ENCODE measurements at places on chromosomes 4 and X.

DNA sequence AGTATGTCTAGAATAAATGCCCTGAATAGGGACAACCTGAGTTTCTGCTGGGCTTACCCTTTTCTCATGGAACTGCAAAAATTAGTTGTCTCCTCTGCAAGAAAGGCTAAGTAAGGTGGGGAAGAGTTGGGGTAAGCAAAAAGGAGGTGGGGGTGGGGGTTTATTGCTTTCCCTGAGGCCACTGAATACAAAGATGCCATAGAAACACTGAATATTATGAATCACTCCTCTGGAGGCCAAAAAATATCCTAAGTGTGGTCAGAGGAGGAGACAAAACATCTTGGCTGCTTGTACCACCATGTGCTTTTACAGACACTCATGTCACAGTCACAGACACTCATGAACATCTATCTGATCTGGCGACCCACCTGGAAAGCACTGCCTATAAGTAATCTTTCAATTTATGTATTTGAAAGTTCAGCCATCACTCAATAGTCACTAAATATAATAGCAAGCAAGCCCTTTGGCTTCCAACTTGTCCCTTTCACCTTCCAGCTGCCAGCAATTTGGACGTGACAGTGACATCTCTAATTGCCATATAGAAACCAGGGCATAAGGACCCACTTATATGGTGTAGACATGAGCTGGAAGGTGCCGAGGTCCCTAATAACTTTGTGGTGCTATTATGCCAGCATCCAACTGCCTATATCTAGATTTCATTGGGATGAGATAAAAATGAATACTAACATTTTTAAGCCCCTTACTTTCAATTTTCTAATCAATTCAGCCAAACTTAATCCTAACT, 122.7 kb upstream of the CBR4 start:
- no peak for DNase-seq

DNA sequence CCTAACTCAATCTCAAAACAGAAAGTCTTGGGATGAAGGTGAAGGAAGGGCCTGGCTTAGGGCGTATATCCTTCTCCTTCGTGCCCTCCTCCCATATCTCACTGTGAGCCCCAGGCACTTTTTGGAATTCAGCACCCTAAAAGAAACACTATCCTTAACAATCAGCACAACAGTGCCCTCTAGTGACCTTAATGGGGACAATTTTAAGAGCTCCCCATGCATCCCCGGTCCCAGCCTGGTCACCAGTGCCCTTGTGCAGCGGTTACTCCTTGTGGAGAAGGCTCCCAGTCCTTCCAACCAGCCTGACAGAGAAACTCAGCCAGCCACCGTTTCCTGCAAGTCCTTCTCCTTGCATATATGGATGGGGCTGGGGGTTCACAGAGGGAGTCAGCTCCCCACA, 4.2 kb downstream of the PAK3 start:
- DNase-seq: peak; percentile 42

- DNase-seq: no peak
These were observed 2.5 kb downstream of the HTT-AS start for GRCh38 chr4:3071811-3072210.

DNA sequence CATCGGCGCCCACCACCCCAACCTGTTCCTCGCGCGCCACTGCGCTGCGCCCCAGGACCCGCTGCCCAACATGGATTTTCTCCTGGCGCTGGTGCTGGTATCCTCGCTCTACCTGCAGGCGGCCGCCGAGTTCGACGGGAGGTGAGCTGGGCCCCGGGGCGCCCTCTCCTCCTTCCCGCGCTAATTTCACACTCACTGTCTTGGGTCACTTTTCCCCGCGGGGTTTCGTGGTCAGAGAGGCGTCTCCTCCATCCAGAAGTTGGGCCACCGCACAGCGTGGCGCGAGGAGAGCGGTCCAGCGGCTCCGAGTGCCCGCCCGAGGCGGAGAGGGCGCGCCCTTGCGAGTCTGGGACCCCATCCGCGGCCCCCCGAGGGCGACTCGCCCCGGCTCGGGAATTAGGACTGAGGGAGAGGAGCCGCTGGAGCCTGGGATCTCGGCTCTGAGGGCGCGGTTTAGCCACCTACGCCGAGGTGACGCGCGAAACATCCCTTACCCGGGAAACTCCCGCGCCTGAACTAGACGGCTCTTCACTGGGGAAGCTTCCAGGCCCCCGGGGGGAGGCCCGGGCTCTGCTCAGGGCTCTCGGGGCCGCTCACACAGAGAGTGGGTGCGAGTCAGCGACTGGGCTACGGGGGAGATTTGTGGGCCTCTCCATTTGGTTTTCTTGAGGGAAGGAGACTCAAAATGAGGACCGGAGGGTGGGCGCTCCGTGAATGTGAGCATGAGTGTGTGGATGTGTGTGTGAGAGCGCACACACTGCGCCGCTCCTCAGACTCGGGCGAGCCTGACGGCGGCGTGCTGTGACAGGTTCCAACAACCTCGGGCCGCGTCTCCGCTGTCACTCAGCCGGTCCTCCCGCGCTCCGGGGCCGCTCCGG, 551 bp downstream of the NPNT start:
- peak; percentile 25 for DNase-seq

DNA sequence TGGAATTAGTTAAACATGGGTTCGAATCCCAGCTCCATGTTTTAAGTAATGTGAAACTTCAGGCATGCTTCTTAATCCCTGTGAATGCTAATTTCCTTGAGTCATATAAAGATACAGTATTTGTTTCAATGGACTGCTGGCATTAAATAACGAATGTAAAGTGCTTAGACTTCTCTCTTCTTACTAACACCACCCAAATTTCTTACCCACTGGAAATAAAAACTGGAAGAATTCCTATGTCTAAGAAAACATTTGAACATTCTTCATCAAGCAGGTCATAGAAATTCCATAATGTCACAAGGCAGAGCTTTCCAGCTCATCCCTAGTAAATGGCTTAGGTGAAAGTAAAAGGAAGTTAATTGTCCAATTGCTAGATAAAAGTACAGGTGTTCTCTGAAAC, 172.5 kb downstream of the ANK2 start:
- no peak for DNase-seq

DNA sequence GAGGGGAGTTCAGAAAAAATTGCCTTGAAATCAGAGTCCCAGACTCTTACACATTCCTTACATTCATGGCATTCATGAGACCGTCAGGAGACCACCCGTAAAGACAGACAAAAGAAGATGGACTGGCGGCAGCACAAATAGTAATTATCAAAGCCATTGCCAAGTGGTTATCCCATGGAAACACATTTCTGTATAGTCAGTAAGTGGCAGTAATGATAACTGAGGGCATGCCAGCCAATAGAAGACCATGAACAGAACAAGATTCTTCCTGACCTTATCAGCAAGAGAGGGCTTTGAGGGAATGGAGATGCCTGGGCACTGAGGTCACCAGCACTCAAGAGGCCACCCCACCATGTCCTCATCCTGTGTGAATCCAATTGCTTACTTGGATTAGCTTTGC, 121.7 kb upstream of the HCCS start:
- DNase-seq: no peak

DNA sequence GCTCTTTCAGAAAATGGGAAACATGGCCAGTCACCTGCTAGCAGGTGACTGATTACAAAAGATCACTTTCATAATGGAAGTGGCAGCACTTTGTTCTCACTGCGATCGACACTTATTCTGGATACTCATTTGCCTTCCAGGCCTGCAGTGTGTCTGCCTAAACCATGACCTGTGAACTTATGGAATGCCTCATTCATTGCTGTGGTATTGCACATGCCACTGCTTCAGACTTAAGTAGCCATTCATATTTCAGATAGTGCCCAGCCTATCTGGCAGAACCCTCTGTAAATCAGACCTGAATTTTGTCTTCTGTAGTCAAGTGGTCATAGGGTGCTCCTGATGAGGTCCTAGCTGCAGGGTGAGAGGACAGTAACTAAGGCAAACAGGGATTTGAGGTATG, 23.3 kb upstream of the MGST2 start:
- DNase-seq: no peak

DNA sequence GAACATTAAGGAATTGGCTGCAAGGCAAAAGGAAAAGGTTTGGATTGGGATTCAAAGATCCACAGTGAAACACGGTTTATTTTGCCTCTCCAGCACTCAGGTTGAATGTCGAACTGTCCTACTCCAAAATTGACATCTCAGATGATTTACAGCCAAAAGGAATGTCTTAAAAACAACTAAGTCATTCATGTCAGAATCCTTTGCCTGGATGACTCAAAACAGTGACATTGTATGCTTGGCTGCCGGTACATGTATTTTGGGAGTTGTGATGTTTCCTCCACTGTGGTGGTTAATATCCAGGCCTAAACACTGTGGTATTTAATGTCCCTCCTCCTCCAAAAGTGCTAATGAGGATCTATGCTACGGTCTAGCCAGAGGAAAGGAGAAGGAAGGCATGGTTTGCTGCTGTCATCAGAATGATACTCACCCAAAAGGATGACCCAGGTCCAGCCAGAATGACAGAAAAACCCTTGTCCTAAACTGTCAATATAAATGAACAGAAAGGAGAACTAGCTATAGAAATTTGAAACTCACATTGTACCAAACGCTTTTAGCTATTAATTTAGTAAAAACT, 20.9 kb downstream of the PGM2 start:
- no peak for DNase-seq

DNA sequence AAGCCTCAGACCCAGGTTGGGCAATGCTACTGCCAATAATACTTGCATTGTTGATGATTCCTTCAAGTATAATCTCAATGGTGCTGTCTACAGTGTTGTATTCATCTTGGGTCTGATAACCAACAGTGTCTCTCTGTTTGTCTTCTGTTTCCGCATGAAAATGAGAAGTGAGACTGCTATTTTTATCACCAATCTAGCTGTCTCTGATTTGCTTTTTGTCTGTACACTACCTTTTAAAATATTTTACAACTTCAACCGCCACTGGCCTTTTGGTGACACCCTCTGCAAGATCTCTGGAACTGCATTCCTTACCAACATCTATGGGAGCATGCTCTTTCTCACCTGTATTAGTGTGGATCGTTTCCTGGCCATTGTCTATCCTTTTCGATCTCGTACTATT, 7.4 kb downstream of the LPAR4 start:
- no peak for DNase-seq

DNA sequence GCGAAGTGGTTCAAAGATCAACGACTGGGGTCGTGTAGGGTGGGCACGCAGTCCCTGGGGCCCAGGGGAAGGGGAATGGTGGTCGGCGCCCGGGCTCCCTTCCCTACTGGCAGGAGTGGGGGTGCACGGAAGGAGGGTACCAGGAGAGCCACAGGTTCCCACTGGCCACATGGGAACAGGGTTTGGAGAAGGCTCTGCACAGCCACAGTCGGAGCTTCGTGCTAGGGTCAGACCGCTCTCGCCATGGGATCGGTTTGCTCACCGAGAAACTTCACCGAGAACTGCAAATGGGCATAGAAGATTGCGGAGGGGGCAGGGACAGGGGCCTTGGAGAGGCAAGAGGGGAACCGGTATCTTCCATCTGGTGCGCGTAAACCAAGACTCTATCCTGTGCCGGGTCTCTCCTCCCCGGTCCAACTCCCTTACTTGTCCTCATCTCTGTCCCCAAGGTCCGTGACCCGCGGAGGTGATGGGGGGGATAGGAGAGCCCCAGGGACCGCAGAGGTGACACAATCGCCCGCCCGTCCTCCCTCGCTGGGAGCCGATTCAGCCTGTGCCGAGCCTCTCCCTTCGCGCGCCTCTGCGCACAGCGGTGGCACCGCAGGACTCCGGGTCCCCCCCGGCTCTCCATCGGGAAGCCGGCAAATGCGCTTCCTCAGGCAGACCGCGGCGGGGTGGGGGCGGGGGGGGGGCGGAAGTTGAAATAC, 1.0 kb downstream of the SCD5 start:
- DNase-seq: peak; percentile 26

DNA sequence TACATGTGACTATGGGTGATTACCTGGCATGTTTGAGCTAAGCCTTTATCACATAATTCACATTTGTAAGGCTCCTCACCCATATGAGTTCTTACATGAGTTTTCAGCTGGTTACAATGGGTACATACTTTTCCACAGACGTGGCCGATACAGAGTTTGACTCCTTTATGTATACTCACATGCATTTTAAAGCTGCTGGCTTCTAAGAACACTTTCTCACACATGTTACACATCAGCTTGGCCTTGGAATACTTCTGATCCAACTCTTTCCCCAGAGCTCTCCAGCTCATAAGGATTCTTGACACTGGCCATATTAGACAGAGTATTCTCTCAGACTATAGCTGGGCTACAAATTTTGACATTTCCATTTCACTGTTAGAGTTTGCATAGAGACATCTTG, 66.3 kb downstream of the TAB3 start:
- no peak for DNase-seq

GRCh38 chr4:97121493-97121892, 1021.8 kb downstream of the STPG2 start:
- DNase-seq: no peak

DNA sequence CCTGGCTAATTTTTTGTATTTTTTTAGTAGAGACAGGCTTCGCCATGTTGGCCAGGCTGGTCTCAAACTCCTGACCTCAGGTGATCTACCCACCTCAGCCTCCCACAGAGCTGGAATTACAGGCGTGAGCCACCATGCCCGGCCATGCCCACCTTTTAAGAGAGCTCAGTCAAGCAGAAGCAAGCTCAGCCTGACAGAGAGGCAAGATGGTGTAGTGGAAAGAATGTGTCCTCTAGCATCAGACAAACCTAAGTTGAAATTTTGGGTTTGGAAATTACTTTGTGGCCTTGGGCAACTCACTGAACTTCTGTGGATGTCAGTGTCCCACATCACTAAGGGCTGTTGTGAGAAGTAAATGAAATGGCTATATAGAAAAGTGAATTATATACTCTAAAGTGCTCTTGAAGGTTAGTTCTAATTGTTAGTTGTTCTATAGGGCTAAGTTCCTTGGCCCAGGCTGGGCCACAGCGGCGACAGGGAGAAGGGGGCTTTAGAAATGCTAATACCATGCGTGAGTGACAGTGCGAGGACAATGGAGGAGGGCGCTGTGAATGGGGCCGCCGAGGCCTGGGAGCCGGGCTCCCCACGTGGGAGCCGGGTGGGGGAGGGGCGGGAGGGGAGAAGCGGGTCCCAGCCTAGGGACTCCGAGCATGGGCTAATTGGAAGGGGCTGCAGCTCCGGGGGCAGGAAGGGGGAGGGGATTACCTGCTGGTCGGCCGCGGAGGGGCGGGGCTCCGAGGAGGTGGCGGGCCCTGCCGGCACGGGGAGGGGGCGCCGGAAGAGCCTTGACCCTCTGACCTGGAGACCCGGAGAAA, 15.6 kb downstream of the PJA1 start:
- DNase-seq: no peak

DNA sequence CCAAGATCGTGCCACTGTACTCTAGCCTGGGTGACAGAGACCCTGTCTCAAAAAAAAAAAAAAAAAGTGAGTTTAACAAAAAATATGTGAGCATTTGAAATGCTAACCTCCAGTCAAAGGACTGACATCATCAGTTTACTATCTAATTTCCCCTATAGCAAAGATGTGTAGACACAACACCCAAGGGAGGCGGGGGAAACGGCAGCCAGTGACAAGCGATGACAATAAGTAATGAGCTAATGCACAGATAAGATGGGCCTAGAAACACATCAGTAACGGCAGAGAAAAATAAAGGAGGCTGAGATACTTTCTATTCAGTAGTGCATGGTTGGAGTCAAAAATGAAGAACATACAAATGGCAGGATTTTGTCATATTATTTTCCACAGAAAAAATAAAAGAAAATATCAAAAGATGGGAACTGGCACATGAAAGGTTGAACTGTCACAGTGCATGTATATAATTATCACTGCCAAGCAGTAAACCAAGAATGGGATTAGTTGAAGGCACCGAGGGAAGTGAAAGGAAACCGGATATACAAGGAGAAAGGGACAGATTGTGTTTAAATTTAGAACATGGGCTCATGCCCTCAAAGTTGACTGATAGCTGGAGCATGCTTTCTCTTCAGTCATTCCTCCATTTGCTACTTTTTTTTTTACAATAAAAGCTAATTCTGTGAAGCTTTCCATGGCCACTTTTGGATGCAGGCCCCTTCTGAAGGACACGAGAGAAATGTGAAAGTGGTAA, 41.8 kb downstream of the IGFBP7 start:
- DNase-seq: no peak

Data from SK-N-DZ (cell line).